Adipocyte (in vitro differentiated cells): ENCODE measurements at places on chromosomes 6 and 20.

GRCh38 chr6:116925088-116925794 is 48.2 kb downstream of the RFX6 start:
- no peak for DNase-seq

- DNase-seq: no peak
These were observed 8.5 kb downstream of the TRMT11 start for GRCh38 chr6:125994670-125995488.

- DNase-seq: no peak
These were observed 260.8 kb downstream of the FARS2 start for GRCh38 chr6:5522147-5522546.

DNA sequence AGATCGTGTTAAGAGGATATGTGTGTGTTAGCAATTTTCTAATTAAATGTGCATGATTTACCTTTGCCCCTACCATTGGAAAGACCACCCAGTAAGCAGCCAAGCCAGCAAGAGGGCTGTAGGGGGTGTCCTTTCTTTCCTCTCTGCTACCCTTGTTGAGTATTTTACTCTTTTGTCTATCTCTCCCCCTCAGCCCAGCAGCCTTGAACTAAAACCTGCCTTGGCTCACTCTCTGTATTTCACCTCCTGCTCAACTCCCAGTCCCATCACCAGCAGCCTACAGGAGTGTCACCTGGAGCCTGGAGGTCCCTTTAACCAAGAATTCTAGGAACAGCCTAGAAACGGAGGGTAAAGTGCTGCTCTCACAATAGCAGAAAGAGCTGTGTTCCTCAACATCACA is 81.0 kb downstream of the HIVEP2 start:
- DNase-seq: no peak

GRCh38 chr6:69789578-69789977 is 7.2 kb downstream of the LMBRD1 start:
- DNase-seq: no peak

DNA sequence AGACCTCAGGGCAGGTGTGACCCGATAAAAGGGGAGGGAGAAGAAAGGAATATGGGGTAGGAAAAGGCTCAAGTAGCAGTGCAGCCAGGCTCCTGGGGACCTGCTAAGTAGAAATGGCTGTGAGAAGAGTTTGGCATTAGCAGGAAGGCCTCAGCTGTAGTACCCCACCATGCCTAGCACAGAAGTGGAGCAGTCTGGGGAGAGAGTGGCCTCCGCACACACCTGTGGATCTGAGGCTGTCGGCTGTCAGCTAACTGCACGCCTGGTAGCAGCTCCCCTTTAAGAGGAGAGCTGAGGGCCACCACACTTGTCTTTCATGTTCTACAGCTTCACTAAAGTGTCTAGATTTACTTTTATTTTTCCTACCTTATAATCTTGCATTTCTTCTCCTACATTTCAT is 24.6 kb downstream of the PDE7B start:
- DNase-seq: no peak

- DNase-seq: no peak
These were observed 108.6 kb upstream of the MRPS10 start for GRCh38 chr6:42326248-42326647.

DNA sequence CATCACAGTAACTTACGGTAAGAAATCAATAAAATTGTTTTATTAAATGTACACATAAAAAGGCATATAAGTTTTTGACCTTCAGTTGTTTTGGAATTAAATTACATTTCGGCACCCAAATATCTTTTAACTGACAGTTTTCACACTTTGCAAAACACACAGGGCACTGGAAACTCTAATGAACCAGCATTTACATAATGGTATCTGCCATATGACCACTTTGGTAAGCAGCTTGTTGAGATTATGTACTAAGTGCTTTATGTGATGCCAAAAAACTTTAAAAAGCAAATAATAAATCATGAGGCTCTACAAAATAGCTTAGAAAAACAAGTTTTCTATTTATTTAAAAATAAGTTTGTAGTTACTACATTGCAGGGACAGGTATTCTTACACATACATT is 68.2 kb downstream of the IRAK1BP1 start:
- no peak for DNase-seq

GRCh38 chr6:156402227-156402626 is 375.0 kb upstream of the ARID1B start:
- no peak for DNase-seq

GRCh38 chr20:23161968-23162696 is 76.0 kb upstream of the CD93 start:
- DNase-seq: no peak

- DNase-seq: no peak
These were observed 4.0 kb downstream of the MYLIP start for GRCh38 chr6:16132909-16133308.

DNA sequence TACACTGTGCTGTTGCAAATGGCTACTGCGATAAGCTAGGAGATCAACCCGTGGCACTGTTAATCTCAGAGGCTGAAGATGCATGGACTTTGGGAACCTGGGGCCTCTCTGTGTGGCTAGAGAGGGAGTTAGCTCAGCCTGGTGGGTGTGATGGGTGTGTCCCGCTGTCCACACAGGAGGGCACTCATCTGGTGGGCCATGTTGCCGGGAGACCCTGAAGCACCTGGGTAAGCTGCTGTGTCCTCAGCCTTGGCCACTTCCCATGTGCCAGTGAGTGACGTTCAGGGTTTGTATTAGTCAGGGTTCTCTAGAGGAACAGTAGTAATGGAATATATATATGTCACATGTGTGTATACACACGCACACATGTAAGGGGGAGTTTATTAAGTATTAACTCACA is 132.7 kb downstream of the ERMARD start:
- no peak for DNase-seq

GRCh38 chr6:11161031-11161956 is 49.8 kb upstream of the ERVFRD-1 start:
- peak; percentile 68 for DNase-seq

GRCh38 chr6:29826271-29826670 is 1.4 kb upstream of the HLA-G start:
- no peak for DNase-seq

DNA sequence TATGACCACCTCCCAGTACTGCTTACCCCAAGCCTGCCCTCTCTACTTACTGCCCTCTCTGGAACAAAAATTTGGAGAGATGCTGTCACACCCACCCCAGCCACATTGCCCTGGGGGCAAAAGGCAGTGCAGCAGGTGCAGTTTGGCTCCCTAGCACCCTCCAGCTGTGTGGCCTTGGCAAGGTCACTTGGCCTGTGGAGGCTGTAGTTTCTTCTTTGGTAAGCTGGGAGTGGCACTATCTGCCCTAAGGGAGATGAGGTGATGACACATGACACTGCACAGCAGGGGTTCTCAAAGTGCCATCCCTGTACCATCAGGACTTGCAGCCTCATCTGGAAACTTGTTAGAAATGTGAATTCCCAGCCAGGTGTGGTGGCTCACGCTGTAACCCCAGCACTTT is 44.8 kb downstream of the TAF8 start:
- DNase-seq: no peak

DNA sequence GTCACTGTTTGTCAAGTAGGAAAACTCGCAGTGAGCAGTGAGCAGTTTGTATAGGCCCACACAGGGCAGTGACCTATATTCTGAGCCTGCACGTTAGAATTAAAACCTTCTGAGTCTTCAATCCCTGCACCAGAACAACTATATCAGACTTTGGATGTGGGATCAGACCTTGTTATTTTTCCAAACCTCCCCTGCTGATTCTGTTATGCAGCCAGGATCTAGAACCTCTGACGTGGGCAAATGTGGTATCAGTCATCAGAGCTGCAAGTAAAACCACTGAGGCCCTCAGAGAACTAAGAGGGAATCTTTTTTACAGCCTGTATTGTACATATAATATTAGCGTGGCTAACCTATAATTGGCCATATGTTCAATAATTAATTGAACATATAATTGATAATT is 32.0 kb upstream of the AKAP7 start:
- DNase-seq: no peak

GRCh38 chr6:119186490-119186889 is 108.0 kb upstream of the FAM184A start:
- no peak for DNase-seq

- DNase-seq: peak; percentile 89
These were observed 86.0 kb downstream of the DHX35 start for GRCh38 chr20:39048000-39048696.

DNA sequence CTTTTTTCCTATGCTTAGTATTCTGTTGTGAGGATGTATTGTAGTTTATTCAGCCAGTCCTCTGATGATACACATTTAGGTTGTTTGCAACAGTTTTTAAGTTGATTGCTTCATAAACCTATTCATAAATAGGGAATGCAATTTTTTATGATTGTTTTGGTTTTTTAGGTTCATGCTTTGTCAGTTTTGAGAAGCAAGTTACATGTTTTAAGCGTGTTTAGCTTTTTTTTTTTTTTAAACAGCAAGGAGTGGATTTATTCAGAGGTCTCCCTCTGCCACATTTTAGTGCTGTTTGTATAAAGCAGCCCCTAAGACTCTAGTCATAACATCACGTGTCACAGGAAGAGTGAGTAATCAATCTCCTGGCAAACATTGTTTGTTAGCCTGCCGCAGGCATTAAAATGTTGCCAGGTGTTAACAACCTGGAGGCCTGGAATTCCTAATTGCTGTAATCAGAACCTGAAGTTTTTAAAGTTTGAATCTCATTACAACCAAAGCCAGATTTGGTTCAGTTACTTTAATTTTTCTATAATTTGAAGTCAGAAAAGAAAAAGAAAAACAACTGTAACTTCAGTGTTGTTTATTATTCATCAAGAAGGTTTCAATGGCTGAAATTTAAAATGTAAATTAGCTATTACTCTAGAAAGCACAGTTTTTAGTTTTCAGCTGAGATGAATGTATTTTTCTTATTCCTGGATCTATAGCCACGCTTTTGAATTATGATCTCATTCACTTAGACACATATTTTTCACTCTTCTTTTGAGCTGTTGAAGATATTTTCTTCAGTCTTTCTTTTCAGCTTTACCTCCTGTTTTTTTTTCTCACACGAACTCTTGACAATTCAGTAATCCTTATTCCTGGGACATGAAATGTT is 59.2 kb downstream of the KCNS1 start:
- DNase-seq: peak; percentile 59

GRCh38 chr6:118580585-118581419 is 32.7 kb downstream of the PLN start:
- DNase-seq: peak; percentile 85

- DNase-seq: peak; percentile 84
These were observed 497 bp downstream of the ACSS1 start for GRCh38 chr20:25057234-25058050.

- DNase-seq: no peak
These were observed at the start of gene IL17A for GRCh38 chr6:52186075-52186474. Gene IL17A, plus strand, starts transcription at chr6:52186375. Its CDS starts 57 bp downstream, at chr6:52186432.

GRCh38 chr6:3406891-3407809 is 49.7 kb downstream of the SLC22A23 start:
- DNase-seq: no peak

DNA sequence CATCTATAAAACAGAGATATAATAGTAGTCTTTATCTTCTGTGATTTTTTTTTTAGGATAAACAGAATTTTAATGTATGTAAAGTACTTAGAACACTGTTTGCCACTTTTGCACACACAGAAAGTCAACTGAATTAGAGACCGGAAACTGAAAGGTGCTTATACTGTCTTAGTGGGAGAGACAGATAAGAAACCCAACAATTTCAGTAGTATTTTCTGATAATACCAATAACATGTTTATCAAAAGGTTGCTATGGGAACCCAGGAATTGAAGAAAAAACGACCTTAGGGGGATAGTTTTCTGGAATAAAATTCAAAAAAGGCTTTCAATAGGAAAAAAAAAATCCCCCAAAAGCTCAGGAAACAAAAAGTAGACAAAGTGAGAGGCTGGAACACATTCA is 138.6 kb downstream of the BCKDHB start:
- no peak for DNase-seq

GRCh38 chr6:75349262-75349984 is 64.8 kb upstream of the TMEM30A start:
- DNase-seq: peak; percentile 41

GRCh38 chr20:53642196-53643030 is 48.8 kb upstream of the ZNF217 start:
- DNase-seq: peak; percentile 67

- DNase-seq: peak; percentile 76
These were observed 13.5 kb upstream of the TRAM2 start for GRCh38 chr6:52590152-52590891.

- DNase-seq: no peak
These were observed 382.0 kb downstream of the TFAP2B start for GRCh38 chr6:51200676-51201075.

DNA sequence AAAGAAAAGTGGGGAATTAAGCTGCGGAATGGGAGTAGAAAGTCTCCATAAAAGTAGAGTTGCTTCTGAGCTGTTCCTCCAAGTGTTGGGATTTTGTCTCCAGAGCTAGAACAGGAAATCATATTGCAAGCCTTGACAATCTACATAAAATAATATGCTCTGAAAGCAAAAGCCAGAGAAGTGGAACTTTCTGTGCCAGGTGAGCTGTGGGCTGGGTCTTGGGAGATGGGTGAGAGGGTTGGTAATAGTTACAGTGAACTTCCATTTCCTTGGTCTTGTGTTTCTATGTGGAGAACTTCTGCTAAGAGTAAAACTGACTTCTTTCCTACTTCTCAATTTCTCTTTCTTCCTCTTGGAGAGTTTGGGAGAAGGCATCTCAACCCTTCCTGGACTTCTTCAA is 6.3 kb upstream of the HMGN4 start:
- no peak for DNase-seq

GRCh38 chr6:79231101-79231500 is 3.4 kb downstream of the HMGN3 start:
- no peak for DNase-seq

GRCh38 chr6:167073679-167074274 is 49.1 kb upstream of the CCR6 start:
- no peak for DNase-seq

DNA sequence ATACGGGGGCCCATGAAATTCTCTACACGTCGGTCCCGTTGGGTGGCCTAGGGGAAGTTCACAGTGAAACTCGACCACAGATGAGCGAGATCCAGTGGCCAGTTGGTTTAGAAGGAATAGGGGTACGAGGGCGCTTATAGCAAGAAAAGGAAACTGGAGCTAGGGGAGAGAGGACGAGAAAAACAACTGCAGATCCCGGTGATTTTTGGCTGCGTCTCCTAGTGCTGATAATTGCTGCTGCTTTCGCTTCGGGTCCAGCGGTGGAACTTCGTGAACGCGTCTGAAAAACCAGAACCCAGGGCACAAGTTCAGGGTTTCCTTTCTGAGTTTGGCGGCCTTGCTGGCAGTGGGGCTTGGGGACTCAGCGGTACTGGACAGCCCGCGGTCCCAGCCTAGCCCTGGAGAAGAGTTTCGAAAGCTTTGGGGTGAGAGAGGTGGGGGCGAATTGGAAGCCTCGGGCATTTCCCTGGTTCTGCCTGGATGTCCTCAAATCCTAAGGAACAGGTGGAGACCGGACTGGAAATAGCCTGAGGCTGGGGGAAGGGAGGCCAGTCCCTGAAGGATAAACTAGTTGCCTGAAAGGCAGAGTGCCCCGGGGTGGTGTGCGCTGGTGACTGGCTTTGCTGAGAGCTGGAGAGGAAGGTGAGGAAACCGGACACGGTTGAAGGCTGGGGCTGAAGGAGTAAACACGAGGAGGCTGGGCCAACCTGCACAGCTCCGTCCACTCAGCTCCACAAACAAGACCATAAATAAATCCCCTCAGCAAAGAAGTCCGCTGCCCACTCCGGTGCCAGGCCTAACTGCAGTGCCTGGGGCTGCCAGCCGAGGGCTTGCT is 793 bp downstream of the GMPR start:
- peak; percentile 61 for DNase-seq
